Suppressor macrophage (primary cell): ENCODE measurements at places on chromosomes 4 and X.

GRCh38 chrX:83508006-83508405 is at the start of gene POU3F4:
POU3F4 (plus strand) TSS chrX:83508290; CDS start chrX:83508325, 35 bp downstream.
- no peak for DNase-seq

- DNase-seq, result no peak
Measured at GRCh38 chr4:129394635-129395034, 298.7 kb downstream of the C4orf33 start.

DNA sequence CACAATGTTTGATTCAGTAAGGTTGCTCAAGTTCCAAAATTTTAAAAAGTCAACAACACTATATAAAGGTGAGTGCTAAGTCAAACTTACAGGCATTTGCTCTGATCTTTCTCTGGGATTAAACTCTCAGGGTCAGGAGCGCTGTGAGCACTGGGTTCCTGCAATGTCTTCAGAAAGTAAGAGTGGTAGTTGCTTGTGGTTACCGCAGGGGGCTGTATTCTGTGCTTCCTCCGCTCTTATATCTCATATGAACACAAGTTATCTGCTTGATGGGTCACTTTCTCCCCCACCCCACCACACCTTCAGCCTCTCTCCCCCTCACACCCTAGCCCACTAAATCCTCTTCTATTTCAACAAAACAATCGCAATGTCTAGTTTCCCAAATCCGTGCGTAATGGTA is 116.4 kb upstream of the IGSF1 start:
- DNase-seq, result no peak

DNA sequence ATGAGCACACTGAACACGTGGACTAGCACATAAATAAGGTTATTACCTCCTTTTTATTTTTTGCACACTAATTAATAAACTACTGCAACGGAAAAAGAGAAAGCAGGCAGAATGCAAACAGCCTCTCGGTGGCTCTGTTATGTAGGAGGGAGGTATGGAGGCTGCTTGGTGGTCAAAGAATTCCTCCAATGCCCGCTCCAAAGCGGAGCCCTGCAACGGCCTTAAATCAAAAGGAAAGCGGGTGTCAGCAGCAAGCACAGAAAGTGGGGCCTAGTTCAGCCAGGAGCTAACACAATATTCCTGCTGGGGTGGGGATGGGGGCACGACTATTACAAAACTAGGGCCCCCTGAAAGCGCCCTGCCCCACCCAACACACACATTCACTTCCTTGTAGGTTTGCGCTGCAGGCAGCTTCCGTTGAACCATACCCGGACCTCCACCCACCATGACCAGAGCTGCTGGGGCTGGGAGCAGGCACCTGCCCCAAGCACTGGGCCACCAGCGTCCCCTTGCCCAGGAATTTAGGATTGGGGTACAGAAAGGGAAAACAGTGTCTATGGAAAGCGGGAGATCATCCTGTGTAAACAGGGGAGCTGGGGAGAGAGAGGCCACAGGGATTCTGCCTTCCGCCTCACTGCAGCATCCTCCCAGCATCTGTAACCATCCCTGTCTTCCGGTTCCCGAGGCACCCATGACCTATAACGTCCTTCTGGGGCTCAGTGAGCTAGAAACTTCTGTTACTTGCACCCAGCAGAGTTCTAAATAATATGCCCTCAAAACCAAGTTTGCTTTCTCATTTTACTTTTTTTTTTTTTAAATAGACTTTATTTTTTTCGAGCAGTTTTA is 57.1 kb upstream of the DDX3X start:
- no peak for DNase-seq

GRCh38 chr4:55491486-55491885 is 55.2 kb downstream of the CLOCK start:
- no peak for DNase-seq

DNA sequence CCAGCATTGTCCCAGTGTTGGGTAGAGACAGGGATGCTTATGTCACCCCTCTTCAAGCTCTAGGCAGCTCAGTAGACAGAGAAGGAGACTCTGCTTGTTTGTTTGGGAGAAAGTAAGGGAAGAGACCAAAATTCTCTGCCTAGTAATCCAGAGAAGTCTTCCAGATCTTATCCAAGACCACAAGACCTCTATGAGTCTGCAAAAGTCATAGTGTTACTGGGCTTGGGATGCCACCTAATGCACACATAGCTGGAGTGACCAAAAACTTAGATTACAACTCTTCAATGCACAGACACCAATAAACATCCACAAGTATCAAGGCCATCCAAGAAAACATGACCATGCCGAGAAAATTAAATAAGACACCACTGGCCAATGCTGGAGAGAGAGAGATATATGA is 205.5 kb downstream of the UNC5C start:
- no peak for DNase-seq

DNA sequence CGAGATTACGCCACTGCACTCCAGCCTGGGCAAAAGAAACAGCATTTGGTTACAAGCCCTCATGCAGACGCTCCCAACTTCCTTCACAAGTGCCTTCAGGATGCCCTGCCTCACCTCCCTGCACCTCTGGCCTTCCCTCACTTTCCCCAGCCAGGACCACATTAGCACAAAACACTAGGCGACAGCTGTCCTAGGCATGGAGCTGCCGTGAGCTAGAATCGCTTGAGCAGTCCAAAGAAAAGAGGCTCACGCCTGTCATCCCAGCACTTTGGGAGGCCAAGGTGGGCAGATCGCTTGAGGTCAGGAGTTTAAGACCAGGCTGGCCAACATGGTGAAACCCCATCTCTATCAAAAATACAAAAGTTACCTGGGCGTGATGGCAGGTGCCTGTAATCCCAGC is 15.8 kb downstream of the RNF212 start:
- DNase-seq, result no peak

- no peak for DNase-seq
Measured at GRCh38 chr4:64780664-64781063, 371.4 kb upstream of the TECRL start.

- DNase-seq, result no peak
Measured at GRCh38 chr4:13918110-13918509, 290.6 kb upstream of the BOD1L1 start.

- DNase-seq, result no peak
Measured at GRCh38 chr4:123832173-123833026, 435.8 kb downstream of the SPRY1 start.

DNA sequence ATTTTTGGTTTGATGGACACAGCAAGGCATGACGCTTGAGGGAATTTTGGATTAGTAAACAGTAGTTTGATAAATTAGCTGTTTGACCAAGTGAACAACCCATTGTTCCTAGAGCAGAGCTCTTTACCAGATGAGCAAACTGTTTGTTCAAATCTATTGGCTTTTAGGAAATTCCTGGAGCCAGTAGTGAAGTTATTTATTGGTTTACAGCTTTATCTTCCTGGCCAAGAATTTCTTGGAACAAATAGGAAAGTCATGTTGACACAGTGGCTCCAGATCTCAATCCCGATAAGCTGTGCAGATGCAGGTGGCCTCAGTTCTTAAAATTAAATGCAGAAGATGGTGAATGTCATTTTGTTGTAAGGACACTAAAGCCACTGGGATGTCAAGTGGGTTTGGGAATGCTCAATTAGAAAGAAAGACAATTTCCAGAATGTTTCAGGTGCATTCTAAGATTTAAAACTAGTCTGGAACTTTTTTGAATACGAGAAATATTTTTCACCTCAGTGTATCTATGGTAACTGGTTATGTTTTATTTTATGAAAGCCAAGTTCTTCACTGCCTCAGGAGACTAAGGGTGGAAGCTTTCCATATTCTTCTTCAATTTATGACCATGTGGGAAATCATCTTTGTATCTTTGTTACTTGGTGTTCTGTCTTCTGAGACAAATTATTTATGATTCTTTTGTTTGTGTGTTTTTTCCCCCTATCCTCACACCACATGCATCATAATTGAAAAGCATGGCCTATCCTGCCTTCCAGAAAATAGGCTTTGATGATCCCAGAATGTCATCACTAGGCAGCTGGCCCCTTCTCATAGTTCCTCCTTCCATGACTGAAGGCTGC is 554.5 kb downstream of the STIM2 start:
- no peak for DNase-seq

- no peak for DNase-seq
Measured at GRCh38 chr4:119049342-119049741, 86.3 kb upstream of the MYOZ2 start.

DNA sequence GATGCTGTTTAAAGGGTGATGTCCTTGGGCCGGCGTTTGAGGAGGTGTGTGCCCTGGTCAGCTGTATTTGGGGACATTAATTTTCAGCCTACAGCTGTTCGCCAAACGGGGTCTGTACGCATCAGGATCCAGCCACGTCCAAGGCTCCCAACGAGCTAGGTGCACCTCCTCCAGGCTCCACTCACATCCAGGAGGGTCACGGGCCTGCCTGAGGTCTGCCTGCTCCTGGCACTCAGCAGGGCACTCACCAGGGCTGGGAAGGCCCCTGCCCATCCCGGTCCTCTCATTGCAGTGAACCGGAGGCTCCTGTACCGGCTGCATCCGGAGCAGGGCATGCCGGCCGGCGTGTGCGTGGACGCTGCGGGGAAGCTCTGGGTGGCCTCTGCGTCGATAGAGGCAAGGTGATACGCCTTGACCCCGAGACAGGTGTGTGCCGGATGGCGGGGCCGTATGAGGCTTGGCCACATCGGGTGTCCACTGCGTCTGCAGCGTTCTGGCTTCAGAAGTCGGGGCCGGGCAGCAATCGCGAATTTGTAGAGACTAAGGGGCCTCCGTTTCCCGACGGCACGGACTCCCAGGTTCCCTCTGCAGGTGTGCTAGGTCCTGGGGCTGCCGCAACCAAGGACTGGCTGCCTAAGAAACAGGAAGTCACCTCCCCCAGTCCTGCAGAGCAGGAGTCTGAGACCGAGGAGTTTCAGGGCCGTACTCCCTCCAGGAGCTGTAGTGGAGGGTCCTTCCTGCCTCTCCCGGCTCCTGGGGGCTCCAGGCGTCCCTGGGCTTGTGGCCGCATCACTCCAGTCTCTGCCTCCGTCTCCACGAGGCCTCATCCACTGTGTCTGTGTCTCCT is 27.5 kb upstream of the PLCXD1 start:
- DNase-seq, result no peak

GRCh38 chr4:169154121-169154520 is 116.6 kb downstream of the SH3RF1 start:
- no peak for DNase-seq

DNA sequence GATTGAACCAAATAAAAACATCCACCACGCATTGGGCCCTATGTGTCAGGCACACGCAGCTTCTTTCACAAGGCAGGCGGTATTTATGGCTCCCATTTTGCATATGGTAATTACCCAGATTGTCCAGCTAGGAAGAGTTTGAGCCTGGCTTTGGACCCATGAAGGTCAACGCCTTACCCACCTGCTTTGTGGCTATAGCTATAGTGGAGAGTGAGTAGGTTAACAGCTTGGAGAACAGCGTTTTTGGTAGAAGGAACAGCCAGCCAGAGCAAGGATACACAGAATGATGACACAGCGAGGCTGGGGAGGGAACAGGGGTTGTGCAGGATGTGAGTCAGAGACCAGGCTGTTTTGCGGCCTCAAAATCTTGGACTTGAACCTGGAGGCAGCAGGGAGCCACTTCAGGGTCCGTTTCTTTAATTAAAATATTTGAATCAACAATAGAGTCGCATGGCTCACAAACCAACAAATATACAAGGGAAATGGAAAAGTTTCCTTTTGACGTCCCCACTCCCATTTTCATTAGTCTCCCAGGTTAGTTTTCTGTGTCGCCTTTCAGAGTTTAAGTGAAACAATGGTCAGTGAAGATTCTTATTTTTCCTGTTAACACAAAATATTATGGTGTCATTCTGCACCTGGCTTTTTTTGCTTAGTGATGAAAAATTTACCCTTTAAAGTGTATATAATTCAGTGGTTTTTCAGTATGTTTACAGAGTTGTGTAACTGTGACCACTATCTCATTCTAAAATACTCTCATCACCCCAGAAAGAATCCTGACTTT is 118.2 kb upstream of the STX18 start:
- peak; percentile 61 for DNase-seq

GRCh38 chrX:67893931-67894330 is 350.1 kb downstream of the AR start:
- no peak for DNase-seq

DNA sequence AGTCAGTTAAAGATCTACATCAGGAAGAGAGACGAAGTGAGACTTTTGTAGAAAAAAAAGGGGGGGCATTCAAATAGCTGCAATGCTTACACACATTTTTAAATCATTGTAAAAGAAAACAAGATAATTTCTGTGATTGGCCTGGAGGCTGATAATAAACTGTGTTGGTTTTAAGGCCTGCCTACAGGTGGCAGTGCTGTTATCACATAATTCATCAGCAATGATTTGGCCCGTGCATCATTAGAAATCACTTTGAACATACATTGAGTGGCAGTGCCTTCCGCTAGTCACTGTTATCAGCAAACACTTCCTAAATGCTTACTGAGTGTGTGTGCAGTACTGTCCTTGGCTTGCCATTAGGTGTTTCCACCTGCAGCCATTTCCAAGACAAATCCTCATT is 831.9 kb downstream of the TRIML1 start:
- DNase-seq, result no peak

DNA sequence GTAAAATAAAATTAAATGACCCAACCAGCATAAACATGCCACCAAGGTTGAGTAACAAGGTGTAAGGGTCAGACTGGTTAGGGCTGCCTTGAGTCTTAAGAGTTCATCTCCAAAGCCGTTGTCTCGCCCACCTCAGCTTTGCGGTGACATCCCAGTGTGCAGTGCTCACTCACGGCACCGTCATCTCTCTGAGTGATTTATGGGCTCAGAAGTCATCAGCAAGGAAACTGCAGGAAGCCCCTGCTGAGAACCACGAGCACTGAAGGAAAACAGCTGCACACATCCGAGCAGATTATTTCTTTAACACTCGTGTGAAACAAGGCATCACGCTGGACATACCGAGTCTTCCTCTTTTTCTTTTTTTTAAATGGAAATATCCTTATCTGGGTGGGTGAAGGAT is 411.1 kb downstream of the TRIML1 start:
- no peak for DNase-seq

DNA sequence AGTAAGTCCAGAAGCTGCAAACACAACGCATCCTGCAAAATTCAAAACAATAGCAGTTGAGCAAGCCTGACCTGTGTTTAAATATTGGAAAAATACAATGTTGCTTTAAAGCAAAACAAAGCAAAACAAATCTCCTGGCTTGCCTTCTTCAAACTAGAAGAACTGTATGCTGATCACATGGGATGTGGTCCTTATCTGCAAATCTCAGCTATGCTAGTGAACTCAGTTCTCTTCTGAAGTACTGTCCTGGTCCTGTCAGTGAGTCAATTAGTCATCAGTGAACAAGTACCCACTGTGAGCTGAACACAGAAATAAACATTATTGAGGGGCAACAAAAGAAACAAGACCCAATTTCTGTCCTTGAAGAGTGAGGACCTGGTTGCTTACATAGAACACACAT is 522.5 kb downstream of the SMARCA1 start:
- DNase-seq, result no peak
